ENCODE measurements at places on chromosomes 2 and 18.

GRCh38 chr2:191105082-191105481 lies 45.7 kb downstream of the STAT4 start:
- no peak for DNase-seq

DNA sequence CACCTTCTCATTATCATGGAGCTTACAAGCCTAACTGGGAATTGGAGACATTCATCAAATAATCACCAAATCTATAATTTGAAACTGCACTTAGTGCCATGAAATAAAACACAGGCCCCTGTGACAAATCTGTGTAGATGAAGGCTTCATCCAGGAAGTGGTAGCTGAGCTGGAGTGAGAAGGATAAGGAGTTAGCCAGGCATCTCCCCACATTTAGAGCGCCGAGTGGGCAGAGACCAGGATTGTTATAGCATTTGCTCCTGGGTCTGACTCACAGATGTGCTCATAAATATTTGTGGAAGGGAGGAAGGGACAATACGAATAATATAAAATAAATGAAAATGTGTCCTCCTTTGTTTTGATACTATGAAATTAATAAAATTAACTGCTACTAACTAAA lies 2.5 kb upstream of the MAT2A start:
- DNase-seq: no peak

DNA sequence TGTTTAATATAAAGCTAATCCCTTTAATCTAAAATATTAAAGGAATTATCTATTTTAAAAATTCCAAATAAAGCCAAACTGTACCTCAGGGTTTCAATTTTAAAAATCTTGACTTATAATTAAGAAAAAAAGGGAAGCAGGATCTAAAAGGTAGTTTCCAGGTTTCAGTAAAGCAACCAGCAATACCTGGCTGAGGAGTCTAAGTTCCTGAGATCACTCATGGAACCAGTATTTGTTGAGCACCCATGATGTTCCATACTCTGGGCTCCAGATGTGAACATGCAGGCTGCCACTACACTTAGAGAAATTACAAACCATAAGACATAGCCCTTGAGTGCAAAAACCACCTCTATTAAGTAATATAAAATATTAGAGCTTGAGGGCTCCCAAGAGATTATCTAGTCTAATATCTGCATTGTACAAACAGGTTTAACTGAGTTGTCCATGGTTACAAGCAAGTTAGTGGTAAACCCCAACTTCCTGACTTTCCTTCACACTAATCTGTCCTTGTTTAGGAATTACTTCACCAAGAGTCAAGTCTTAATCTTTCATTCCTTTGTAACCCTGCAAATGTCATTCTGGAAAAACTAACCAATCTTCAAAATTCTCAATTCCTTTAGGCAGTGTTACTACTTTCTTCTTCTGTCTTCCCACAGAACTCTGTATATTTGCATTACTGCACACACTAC lies 49.2 kb downstream of the CLASP1 start:
- DNase-seq: no peak

DNA sequence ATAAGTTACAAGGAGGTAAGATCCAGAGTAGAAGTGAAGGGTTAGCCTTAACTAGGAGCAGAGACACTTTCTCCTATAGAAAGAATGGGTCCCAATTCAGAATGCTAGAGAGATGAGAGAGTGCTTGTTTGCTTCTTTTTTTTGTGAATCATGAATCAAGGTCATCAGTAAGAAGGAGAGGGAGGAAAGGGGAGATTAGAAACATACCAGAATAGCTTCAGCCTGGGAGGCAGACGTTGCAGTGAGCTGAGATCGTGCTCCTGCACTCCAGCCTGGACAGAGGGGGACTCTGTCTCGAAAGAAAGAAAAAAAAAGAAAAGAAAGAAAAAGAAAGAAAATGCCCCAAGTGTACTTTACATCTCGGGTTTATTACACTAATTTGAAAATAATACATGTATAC lies 55.8 kb upstream of the SLC35F5 start:
- DNase-seq: no peak

DNA sequence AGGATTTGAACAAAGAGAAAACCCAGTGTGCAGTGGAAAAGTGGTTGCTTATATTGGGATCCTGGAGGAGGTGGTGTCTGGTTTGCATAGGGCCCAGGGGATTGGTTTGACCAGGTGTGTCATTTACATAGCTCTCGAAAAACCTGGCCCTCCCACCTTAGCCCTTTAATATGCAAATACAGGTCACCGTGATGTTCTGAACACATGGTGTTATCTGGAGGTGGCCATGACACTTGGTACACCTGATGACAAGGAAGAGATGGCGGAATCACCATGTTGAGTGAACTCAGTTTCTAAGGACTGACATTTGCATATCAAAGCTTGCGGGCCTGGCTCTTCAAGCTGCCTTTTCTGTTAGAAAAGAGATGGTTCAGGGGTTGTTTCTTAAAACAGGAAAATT lies 2.3 kb upstream of the NAPG start:
- no peak for DNase-seq

- DNase-seq: no peak
Observed at GRCh38 chr2:123913143-123913735, 111.8 kb upstream of the CNTNAP5 start.

- no peak for DNase-seq
Observed at GRCh38 chr2:68391869-68392268, 26.8 kb downstream of the PLEK start.

GRCh38 chr2:95389245-95390119 lies 13.0 kb upstream of the FAHD2A start:
- DNase-seq: peak; percentile 62

DNA sequence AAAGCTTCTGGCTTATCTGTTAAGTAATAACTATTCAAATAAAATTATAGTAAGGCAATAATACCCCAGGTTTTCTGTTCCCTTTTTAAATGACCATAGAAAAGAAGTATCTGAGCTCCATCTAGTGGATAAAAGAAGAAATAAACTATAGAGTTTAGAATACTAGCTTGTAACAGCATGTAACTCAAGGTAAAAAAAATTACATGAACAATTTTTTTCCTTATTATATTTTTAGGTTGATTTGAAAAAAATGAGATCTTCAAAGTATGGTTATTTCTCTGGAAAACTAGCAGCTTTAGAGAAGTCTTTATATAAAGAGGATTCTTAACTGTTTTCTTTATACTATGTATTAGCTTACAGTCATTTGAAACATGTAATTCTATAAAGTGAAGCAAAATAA lies 58.1 kb downstream of the NCKAP1 start:
- DNase-seq: no peak

DNA sequence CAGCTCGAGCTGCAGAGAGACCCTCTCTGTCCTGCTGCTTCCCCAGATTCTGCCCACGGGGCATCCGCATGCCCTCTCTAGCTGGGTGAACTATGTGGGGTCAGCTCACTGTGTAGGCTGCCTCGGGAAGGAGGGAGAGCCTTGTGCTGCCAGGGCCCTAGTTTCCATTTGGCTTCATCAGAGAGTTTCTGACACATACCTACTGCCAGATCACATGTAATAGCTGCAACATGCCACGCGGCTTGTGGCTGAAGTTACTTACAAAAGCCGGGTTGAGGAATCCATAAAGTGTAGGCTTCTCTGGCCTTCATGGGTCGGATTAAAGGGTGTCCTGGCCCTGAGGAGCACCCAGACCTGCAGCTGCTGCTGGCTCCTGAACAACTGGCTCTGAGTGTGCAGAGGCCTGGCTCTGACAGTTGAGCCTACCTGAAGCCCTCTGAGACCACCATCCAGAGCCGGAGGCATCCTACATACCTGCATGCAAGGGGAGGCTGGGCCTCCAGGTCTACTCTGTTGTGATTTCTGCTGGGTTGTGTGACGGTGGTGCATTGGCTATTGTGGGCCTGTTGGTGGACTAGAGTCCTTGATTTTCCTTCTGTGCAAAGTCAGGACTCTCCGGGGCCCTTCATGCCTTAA lies 130.0 kb downstream of the SH3RF3 start:
- peak; percentile 20 for DNase-seq

- DNase-seq: peak; percentile 51
Observed at GRCh38 chr2:96116879-96117533, 635 bp upstream of the ADRA2B start.

DNA sequence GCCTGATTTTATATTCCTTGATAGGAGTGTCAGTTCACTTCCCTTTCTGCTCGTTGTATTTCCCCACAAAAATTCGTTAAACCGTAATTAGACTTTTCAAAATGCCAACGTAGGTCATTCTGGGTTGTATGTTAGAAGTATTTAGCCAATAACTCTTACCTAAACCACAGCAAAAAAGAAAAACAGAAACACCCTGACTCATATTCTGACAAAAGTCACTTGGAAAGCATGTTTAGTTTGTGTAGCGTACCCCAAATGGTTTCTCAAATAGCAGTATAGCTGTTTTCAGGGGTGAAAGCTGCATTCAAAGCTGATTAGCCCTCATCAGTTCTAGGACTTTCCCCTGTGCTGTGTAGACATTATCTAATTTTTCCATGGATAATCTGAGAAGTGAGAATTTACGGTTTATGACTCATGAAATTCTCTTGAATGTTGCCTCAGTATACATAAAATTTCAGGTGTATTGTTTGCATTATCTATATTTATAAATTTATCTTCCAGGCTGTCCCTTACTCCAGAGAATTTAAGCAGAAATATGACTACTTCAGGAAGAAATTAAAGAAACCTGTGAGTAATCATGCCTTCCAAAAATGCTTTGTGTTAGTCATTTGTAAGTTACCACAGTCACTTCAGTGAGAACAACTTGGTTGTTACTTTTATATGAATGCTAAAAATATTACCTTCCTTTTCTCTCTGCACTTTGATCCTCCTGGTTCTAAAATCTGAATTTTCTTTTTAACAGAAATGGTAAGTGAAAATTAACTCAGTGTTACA lies 264.9 kb downstream of the ALPK2 start:
- DNase-seq: no peak

DNA sequence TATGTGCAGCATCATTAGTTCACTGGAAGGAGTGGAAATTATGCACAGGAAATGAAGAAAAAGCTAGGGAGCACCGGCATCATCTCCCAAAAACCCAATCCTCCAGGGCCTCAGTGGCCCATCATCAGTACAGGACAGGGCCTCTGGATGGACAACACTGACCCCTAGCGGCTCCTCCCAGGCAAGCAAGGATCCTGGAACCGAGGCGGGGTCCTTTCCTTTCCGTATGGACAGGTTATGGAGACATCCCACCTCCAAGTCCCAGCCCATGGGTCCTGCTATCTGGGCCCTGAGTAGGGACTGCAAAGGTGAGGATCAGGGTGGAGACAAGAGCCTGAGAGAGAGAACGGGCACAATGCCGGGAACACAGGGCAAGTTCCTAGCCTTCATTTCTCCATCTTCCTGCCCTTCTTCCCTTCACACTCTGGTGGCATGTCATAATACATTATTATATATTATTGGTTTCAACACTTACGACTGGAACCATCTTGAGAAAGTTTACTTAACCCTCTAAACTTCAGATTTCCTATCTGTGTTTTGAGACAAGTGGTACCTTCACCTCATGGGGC lies 68.2 kb downstream of the ZNF516 start:
- peak; percentile 36 for DNase-seq

DNA sequence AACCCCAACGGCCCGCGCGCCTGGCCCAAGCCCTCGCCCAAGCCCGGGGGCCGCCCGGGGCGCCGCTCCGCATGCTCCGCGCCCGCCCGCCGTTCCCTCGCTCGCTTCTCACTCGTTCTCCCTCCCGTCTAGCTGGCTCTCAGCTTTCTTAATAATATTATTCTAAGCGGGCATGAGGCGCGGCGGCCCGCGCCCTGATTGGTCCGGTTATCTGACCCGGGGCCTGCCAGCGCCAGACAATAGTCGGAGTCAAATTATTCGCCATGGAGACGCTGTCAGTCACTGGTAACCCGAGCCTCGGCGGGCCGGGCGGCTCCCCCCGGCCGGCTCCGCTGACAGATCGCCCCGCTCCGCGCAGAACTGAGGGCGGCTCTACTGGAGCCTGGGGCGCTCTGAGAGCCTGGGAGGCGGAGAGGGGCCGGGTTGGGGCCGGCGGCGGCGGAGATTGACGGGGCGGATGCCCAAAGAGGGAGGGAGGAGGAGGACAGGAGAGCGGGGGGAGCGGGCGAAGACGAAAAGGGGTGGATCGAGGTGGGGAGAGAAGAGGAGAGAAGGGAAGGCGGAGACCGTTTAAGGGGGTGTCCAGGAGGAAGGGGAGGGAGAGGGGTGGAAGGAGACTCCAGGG lies at the start of gene SIX2:
TSS of gene SIX2 (minus strand) at position 150 of the 625 bp plus-strand sequence. CDS start 342 bp downstream, outside the sequence.
- peak; percentile 92 for DNase-seq

DNA sequence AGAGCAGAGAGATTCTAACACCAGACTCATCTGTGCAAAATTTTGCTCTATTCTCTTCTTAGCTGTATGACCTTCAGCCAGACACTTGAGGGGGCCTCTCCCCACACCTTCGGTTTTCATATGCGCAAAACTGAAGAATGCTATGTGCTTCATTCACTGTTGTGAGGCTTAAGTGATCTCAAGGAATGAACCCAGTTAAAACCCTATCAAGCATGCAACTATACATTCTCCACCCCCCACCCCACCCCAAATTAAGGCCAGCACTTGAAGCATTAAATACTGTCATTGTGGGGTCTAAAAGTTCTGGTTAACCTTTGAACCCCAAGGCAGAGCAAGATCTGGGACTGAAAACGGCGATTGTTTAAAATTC lies 10.0 kb downstream of the PCARE start:
- no peak for DNase-seq

- DNase-seq: no peak
Observed at GRCh38 chr18:77487951-77488740, 238.5 kb downstream of the GALR1 start.

GRCh38 chr2:175147186-175147585 lies 20.8 kb downstream of the ATF2 start:
- no peak for DNase-seq

DNA sequence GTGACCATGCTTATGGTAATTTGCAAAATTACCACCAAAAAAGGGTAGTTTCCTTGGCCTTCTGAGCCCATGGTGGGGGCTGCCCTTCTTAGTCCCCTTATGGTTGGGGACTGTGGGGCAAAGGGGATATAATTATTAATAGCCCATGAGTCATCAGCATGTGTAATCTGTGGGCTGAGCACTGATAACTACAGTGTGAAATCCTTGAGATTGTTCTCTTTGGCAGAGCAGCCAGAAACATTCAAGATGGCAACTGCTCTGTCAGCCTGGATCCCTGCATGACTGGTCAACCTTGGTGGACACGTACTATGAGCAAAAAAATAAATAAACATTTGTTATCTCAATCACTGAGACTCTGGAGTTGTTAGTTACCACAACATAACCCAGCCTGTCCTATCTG lies 61.3 kb downstream of the MGAT4A start:
- DNase-seq: no peak

DNA sequence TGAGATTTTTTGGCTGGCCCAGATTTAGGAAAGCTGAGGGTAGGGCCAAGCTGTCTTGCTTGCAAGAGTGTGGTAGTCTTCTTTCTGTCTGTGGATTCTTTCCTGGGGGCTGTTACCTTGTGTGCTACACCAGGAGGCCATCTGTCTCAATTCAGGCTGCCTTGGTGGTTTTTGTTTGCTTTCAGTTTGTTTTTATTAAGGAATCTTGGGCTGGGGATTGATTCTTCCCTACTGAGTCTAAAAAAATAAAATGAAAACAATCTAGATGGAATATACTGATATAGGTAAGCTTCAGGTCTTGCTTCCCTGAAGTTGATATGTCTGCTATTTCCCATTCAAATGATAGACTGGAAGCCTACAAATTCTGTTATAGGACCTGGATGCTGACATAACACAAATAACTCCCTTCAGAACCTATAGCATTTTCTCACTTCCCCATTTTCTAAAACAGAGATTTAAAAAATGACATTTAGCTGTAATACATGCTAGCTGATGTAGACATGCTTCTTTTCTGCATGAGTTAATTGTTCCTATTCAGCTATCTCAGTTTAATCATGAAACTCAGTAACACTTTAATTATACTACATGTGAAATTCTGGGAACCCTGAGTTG lies 5.3 kb downstream of the LHCGR start:
- no peak for DNase-seq

Data from left cardiac atrium (tissue), 4 donors.